Tibial nerve (tissue), 4 donors: ENCODE measurements at places on chromosomes 6 and 20.

- DNase-seq: no peak
Measured at GRCh38 chr6:156376091-156376490, 401.1 kb upstream of the ARID1B start.

DNA sequence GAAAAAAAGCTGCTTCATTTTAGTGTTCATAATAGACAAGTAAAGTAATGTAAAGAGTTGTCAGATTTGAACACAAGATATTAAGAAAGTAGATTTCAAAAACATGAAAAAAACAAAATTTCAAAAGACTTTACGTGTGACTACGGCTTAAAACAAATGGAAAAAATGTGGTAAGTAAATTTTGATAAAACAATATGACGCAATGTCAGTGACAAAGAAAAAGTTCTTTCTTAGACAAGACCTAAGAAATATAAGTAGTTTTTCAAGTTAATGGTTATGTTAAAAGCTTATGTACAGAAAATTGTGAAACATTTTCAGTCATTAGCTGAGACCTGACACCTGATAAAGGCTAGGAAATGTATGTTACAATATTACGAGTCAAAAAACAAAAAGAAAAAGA lies 73.7 kb upstream of the EYS start:
- no peak for DNase-seq

- DNase-seq: no peak
Measured at GRCh38 chr6:116881236-116881635, 4.2 kb downstream of the RFX6 start.

DNA sequence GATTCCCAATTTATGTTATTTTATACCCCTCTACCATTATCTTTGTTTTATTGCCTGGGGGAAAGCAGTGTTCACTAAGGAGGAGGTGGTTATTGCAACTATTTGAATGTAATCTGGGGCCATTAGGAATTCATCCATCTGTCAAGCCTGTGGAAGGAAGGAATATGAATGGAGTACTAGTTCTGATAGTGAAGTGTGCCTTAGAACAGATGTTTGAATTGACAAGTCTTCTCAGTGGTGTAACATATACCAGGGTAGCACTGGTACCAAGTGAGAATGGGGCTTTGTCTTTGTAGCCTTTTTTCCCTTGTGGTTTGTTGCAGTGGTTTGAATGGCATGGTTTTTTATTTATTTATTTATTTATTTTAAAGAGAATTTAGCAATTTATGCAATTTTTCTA lies 27.9 kb upstream of the HDAC2 start:
- no peak for DNase-seq

DNA sequence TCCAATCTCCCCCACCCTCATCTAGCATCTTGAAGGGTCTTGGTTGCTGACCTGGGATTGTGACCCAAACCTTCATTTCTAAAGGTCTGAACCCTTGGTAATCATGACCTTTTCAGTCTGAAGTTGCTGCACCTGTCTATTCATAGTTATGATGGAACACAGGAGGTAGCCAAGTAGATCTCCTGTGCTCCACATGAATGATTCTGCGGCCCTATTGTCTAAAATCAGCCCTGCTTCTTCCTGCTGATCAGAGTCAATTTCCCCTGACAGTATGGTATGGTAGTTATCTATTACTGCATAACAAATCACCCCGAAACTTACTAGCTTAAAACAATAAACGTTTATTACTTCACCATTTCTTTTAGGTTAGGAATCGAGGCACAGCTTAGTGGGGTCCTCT lies 9.0 kb downstream of the OR2B6 start:
- DNase-seq: no peak

GRCh38 chr20:51752343-51752951 lies 15.7 kb downstream of the ATP9A start:
- DNase-seq: no peak

GRCh38 chr6:113879186-113880096 lies 22.3 kb downstream of the MARCKS start:
- DNase-seq: peak; percentile 53

DNA sequence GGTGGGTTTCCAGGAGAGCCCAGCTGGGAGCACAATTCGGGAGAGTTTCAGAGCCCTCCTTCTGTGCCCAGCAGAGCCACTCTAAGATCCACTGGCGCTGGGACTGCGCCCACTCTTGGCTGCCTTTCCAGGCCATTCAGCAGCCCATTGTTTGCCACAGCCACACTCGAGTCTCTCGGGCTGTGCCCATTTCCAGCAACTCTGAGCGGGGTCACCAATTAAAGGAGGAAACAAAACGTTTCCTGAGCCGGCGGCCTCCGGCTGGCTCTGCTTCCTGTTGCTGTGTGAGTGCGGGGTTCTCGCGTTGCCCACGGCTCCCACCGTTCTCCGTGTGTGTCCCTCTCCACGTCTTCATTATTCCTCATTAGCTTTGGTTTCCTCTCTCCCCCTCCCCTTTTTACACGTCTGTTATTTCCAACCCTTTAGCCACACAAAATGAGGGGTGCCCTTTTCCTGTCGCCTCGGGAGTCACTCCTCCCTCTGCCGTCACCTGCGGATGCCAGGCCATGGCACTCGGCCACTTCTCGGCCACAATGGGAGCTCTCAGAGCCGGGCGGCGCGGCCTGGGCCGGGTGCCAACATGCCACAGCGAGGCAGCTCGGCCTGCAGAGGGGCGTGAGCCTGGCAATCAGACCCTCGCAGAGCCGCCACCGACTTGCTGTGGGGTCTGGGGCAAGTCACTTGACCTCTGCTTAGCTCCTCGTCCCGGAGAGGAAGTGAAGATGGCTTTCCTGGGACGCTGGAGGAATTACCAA lies 94.3 kb upstream of the NKX2-2 start:
- no peak for DNase-seq

- no peak for DNase-seq
Measured at GRCh38 chr20:35237486-35237885, 11.0 kb downstream of the MMP24 start.
